ENCODE measurements at places on chromosomes 7 and 10. TPM values are rescaled to one million over a fixed set of nuclear protein-coding genes. Genes with fewer than 3 reads are reported as not detected.

DNA sequence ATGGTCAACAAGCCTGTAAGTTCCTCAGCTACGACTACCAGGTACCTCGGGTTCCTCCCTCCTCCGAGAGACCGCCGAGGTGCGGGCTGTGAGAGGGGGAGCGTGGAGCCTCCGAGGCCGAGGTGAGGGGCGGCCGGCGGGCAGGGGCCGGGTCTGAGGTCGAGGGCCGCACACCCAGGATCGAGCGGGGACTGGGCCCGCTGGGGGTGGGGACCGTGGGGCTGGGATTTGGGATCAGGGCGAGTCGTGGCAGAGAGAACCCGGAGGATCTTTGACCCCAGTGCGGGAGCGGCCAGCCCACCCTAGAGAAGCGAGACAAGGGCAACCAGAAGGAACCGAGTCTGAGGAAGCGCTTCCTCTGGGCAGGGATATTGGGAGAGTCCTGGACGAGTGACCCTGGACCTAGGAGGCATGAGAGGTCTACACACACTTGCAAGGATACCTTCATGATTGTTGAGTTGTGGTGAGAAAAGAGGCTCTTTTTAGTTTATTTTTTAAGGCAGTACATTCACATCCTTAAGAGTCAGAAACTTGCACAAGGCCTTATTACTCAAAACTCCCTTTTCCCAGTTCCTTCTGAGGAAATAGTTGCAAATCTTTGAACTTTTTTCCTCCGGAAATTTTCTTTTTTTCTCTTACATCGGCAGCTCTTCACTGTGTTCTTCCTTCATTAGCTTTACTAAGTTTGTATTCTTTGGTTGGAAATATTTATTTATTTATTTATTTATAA is 395 bp downstream of the ZNF487 start:
- DNase-seq: no peak

DNA sequence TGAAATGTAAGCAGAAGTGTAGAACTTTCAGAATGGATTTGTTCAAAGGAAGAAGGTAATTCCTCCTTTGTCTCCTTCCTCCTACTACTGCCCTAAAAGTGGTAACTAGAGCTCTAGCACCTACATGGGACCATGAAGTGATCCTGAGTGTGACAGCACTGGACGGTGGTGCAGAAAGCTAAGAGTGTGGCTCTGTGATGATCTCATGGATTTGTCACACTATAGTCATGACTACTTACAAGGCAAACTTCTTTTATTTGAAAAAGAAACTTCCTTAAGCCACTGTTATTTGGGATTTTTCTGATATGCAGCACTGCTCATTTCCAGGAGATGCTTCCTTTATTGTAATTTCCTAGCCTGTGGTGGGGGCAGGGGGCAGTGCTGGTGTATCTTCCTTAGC is 5.8 kb upstream of the FHIP2A start:
- DNase-seq: no peak

GRCh38 chr7:128878226-128879105 is 15.8 kb downstream of the ATP6V1F start:
- DNase-seq: no peak

Gene C10orf143
- 0.91 TPM for total RNA-seq

Gene EVX1
- total RNA-seq: 0.31 TPM
